ENCODE measurements at places on chromosomes 4 and X. TPM values are rescaled to one million over a fixed set of nuclear protein-coding genes. Genes with fewer than 3 reads are reported as not detected.

Gene FOXR2
- polyA plus RNA-seq = not detected

Gene UGT2B11
- polyA plus RNA-seq = not detected

Gene OSTC
- polyA plus RNA-seq = 51.6 TPM

Gene EPGN
- not detected for polyA plus RNA-seq

Gene CD99L2
- polyA plus RNA-seq = 70.0 TPM

Gene CRMP1
- polyA plus RNA-seq = 0.43 TPM

Gene TGIF2LX
- polyA plus RNA-seq = not detected

Gene CA5B
- 2.1 TPM for polyA plus RNA-seq

Gene RADX
- polyA plus RNA-seq = 0.61 TPM
